ENCODE measurements at places on chromosomes 4 and X. TPM values are rescaled to one million over a fixed set of nuclear protein-coding genes. Genes with fewer than 3 reads are reported as not detected.

GRCh38 chrX:66553973-66554372 is 84.9 kb downstream of the EDA2R start:
- DNase-seq: no peak

- DNase-seq: no peak
These were observed 64.7 kb downstream of the DHX15 start for GRCh38 chr4:24519649-24520048.

DNA sequence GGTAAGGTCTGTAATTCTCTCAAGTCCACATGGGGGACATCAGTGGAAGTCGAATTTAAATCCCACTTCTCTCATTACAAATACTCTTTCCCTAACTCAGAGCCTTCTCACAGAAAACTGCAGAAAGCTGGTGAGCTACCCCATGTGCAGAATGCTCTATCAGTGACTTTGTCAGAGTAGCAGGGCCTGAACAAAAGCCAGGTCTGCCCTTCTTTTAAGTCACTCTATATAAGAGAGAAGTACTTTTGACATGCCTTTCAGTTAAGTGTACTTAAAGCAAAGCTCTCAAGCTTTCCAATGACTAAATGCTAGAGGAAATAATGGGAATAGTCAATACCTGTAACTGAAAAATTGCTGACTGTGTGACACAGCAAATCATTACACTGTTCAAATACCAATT is 323.1 kb downstream of the KCNIP4 start:
- no peak for DNase-seq

- DNase-seq: no peak
These were observed 9.8 kb downstream of the GUCY1A1 start for GRCh38 chr4:155676430-155676825.

DNA sequence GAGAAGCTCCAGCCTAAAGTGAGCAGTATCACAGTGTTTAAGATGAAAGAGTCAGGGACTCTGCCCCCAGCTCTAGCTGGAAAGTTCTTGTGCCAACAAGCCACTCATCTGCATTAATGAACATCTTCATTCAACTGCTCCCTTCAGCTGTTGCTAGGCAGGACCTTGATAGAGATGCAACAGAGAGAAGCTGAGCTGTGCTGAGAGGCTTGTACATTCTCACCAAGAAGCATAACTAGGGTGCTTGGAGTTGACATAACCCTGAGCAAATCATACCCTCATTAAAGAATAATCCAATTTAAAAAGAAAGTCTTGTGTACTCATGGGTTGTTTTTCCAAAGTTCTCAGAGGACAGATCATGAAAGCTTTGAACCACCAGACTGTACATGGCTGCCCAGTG is 63.2 kb downstream of the ATXN3L start:
- DNase-seq: no peak

DNA sequence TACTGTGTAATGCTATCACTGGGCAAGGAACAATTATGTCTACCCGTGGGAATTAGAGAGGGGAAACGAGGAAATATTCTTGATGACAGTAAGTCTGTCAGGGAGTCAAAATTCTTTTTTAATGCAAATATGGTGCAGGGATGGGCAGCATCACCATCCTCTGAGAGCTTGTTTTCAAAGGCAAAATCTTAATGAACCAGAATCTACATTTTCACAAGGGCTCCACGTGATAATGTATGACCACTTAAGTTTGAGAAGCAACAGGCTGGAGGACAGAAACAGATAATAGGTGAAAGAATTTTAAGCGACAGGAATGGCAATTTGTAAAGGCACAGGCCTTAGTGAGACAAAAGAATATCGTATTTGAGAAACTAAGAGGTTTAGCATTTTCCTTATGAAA is 63.4 kb downstream of the CLOCK start:
- DNase-seq: no peak

- no peak for DNase-seq
These were observed 50.4 kb downstream of the MGARP start for GRCh38 chr4:139229534-139230039.

- peak; percentile 17 for DNase-seq
These were observed at the start of gene PARM1 for GRCh38 chr4:74932832-74933561. Gene PARM1 (plus strand): TSS chr4:74933116. CDS start chr4:74933328, 212 bp downstream.

- DNase-seq: no peak
These were observed 249.1 kb downstream of the KCNIP4 start for GRCh38 chr4:21699446-21699845.

DNA sequence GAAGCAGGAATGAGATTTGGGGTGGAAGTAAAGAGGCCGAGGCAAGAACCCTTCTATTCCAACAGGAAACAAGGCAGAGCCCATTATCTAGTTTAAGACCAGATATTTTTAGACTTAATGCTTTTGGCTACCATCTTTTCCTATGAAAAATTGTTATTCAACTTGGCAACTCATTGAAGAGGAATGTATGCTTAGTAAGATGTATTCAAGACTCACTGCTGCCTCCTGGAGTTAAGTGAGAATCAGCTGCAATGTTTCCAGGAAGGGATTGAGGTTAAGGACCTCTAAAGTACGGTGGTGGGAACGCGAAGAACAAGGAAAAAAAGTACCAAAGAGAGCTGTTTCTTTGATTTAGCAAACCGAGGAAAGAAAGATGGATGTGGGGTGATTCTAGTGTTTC is 89.1 kb downstream of the RAPGEF2 start:
- DNase-seq: no peak

DNA sequence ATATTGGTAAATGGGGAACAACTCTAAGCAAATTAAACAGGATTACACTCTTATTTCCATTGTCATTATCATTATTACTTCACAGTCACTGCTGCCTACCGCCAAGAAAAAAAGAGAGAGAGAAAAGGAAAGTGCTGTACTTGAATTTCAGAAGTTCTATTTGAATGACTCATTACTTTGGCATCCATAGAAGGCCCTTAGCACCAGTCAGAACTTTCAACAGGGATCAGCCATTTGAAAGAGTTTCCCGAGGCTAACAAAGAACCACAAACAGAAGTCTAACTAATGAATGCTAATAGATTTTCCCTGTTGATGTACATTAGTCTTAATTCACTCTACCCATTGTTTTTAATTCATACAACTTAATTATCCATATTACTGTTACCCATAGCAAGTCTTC is 116.3 kb downstream of the SHROOM4 start:
- DNase-seq: no peak

GRCh38 chr4:38659346-38659745 is 4.7 kb upstream of the KLF3 start:
- no peak for DNase-seq

DNA sequence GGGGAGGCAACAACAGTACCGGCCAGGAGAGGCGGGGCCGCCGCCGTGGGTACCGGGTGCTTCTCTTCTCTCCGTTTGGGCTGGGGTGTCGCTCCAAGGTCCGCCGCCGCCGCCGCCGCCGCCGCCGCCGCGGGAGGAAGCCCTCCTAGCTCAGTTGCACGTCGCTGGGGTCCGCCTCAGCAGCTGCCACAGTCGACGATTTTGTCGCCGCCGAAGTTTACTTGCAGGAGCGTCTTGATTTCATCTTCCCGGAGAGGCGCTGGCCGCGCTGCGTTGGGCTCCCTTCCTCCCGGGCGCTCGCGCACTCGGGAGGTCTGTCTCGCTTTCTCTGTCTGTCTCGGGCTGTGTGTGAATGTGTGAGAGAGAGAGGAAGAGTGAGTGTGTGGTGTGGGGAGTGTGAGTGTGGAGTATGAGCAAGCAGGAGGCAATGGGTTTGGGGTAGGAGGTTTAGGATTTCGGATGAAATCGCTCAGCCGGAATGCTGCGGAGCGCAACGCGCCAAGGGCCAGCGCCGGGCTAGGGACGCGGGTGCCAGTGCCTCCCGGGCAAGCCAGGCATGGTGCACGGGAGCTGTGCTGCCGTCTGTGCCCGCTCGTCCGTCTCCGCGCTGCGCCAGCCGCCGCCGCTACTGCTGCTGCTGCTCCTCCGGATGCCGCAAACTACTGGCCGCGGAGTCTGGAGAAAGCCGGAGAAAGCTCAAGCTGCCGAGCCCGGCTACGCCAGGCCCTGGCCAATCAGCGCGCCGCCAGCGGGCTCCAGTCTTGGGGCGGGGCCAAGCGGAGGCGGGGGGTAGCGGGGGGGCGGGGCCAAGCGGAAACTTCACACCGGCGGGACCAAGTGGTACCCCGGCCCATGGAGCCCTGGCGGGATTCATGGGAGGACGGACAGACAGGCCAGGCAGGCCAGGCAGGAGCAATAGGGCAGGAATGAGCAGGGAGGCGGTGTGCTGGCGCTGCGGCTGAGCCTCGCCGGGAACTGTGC is at the start of gene PCDH19:
Gene PCDH19 (minus strand): TSS at position 664 of the 981 bp plus-strand sequence. CDS start 1,676 bp downstream, outside the sequence.
- DNase-seq: no peak

- peak; percentile 4 for DNase-seq
These were observed 32.1 kb downstream of the ASB5 start for GRCh38 chr4:176236946-176237345.

DNA sequence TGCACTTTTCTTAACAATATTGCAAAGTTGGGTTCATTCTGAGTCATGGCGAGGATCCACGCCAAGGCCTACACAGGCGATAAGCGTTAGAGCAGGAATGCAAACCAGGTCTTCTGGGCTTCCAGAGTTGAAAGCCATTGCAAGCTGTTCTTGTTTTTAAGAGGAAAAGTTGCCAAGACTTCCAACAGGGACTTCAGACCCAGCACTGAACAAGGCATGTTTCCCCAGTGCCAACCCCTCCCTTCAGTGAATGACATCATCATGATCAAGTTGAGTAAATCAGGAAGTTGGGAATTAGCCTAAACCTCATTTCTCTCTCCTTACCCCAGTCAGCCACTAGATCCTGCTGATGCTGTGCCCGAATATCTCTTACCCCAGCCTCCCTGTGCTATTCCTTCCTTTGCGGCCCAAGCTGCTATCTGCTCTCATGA is 355.1 kb downstream of the HS3ST1 start:
- DNase-seq: no peak

GRCh38 chr4:169058312-169058711 is 48.3 kb upstream of the CBR4 start:
- DNase-seq: no peak

- no peak for DNase-seq
These were observed 2528.4 kb downstream of the ARAP2 start for GRCh38 chr4:33715841-33716395.

- DNase-seq: no peak
These were observed 495.2 kb downstream of the NLGN4X start for GRCh38 chrX:5733501-5733900.

GRCh38 chr4:2280531-2281300 is 18.8 kb upstream of the MXD4 start:
- no peak for DNase-seq

- no peak for DNase-seq
These were observed 83.4 kb downstream of the TMEM164 start for GRCh38 chrX:110086162-110086915.

GRCh38 chrX:25869761-25870160 is 268.4 kb upstream of the MAGEB18 start:
- DNase-seq: no peak

DNA sequence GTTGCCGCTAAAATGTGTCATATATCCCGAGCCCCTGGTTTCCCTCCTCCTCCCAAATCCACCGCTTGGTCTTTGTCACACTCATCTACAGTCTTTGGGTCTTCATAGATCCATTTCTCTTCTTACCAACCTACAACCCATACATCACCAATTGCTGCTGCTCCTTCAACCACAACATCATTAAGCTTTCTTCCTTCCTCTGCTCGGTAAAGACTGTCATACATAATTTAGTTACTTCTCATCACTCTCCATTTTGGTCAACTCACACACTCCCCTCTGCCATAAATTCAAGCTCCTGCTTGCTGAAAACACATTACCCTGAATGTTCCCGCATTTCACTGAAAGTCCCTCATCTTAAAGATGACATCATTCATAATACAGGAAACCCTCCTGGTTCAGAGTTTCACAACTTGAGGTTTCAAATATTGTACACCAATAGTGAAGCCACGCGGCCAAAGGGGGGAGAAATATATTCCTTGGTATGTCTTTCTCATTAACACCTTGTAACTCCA is 1.7 kb upstream of the DCTD start:
- no peak for DNase-seq

DNA sequence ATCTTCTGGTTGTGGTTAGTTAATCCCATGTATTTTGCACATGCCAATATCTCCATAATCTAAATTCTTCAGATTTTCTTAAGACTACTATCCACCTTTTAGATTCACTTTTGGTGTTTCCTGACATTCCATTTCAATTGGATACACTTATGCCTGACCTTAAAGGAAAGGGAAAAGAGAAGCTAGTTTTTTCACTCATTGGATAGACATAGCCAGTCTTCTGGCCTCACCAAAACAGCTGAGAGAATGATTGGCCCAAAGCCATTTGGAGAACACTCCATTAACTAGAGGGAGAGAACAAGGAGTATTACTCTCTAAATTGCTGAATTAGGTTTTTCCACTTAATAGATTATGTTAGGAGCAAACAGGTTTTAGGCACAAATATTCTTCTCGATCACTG is 4.0 kb downstream of the PRPS1 start:
- no peak for DNase-seq

- no peak for DNase-seq
These were observed 265.0 kb upstream of the SLITRK2 start for GRCh38 chrX:145552643-145553042.

DNA sequence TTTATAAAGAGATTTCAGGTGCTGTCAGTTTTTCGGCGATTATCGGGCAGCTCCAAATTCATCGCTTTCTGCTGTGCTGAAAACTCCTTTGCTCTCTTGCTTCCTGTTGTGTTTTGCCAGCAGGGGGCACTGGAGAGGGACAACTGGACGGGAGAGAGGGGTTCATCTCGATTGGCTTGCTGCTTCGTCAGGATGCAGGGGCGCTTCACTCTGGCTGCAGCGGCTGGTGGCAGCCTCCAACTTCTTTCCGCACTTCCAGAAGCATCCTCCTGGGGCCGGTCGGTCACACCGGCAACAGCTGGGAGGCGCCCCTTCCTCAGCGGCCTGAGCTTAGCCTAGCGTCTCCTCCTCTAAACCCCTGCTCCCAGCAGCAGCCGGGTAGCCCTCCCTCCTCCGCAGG is 29.5 kb downstream of the MSL3 start:
- DNase-seq: no peak

DNA sequence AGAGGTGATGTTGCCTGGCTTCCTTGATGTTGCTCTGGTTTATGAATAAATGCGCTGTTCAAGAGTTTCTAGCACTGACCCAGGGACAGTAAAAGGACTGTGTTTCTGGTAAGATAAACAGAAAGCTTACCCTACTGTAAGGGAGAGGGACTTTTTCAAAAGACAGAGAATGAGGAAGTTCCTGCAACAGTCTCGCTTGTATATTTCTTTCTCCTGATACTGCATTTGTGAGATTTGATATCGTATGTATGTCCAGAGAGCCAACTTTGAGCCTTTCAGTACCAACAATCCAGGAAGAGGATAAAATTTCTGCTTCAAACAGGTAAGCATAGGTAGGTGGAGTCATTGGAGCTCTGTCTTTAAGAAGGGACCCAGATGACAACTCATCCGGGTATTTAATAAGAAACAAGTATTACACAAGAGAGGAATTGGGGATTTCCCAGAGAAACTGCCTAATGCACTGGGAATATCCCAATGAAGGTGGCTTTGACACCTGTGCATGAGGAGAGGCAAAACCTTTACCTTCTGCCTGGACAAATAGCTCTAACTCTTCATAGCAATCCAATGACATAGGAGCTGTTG is 773 bp downstream of the DAPP1 start:
- DNase-seq: no peak

The DMP1 gene
- not detected for total RNA-seq

The COL4A6 gene
- total RNA-seq: 0.28 TPM

The FUNDC2 gene
- total RNA-seq: 68.8 TPM

The PQBP1 gene
- total RNA-seq: 136 TPM

The PDLIM3 gene
- 0.10 TPM for total RNA-seq

The ANXA10 gene
- total RNA-seq: not detected

The EGFL6 gene
- total RNA-seq: not detected

The ZNF827 gene
- total RNA-seq: 6.3 TPM

The NXT2 gene
- total RNA-seq: 20.6 TPM

The GAB1 gene
- total RNA-seq: 2.8 TPM

The WNK3 gene
- total RNA-seq: not detected

The PLXNB3 gene
- 14.3 TPM for total RNA-seq

Data from Panc1 (cell line).